ENCODE measurements at places on chromosomes 3 and 15. TPM values are rescaled to one million over a fixed set of nuclear protein-coding genes. Genes with fewer than 3 reads are reported as not detected.

- DNase-seq = no peak
Observed at GRCh38 chr3:5563537-5564277, 376.2 kb downstream of the EDEM1 start.

AZI2 gene
- total RNA-seq = 61.0 TPM

GRCh38 chr3:80050826-80051601 lies 283.2 kb upstream of the ROBO1 start:
- DNase-seq = no peak

- DNase-seq = no peak
Observed at GRCh38 chr3:119911748-119912147, 129.8 kb downstream of the NR1I2 start.

FOXB1 gene
- 5.9 TPM for total RNA-seq

DNA sequence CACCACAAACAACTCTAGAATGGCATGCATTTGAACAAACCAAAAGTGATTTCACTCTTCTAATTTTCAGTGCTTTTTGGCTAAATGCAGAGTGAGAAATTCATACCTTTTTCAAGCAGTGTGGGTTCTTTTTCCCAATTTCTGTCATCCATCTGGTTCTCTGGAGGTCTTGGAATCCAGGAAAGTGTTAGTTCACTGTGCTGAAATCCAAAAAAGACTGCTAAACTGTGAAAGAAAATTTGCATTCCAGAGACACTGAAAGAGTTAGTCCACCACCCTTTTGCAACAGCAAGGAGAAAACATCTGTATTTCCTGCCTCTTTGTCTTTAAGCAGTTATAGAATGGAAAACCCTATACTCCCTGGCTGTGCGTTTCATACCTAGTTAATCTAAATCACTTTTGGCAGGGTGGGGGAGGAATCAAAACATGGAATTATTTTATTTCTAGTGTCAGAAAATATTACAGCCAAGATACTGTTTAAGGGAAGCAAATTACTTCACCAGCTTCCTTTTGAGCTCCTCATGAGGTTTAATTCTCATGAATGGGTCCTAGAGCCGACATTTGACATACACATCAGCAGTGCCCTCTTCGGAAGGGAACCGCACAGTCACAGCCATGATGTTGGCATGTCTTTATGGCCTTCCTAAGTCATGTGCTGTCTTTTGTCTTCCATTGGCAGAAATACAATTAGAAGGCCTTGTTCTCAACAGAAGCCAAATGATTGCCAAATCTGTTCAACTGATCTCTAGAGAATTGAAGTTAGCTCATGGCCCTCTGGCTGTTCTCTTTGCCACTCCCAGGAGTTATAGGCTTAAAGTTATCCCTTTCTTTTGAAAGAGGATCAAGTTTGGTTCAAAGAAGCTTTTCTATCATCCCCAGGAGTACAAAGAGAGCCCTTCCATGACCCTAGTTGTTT lies 317.7 kb upstream of the TPRG1 start:
- no peak for DNase-seq

FANCD2OS gene
- total RNA-seq = not detected

DNA sequence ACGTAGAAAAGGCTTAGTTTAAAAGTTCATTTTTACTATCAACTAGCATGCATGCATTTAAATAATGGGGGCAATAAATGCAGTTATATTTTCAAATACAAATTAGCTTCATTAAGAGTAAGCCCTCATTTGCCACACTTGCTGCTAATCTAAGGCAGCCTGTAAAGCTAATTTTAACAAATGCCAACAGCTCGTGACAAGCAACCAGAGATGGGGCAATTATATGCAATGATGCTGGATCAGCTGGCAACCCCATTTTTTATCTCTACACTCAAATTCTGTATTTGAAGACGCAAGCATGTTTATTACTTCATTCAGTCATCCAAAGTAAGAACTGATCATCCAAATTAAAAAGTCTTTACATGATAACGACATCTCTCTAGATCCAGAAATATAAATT lies 12.1 kb downstream of the RFTN1 start:
- no peak for DNase-seq

GRCh38 chr3:89232155-89232554 lies 124.7 kb downstream of the EPHA3 start:
- no peak for DNase-seq

GRCh38 chr3:134066651-134067530 lies 37.2 kb upstream of the SLCO2A1 start:
- no peak for DNase-seq

ULK4 gene
- 10.2 TPM for total RNA-seq

GRCh38 chr3:15310491-15311370 lies 21.7 kb downstream of the SH3BP5 start:
- no peak for DNase-seq

- DNase-seq = no peak
Observed at GRCh38 chr15:92714077-92714476, 58.5 kb upstream of the FAM174B start.

COL6A5 gene
- not detected for total RNA-seq

OSTN gene
- total RNA-seq = 0.75 TPM

DNA sequence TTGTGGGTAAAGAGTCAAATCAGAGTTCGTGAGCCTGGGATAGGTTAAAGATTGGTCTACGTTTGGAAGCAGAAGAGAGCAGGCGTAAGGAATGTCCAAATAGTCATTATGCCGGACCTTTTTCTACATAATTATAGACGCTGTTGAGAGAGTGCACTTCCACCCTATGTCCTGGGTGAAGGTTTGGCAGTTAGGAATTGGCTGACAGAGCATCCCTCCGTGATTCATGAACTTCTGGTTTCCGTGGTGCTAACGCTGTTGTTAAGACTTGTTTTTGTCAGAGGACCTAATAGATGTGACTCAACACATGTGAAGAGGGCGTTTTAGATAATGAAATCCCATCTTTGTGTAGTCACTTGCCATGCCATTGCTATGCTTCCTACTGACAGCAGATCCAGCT lies 1.1 kb downstream of the EAF1 start:
- DNase-seq = no peak

All from neural crest cell (in vitro differentiated cells).